Endothelial cell (in vitro differentiated cells): ENCODE measurements at places on chromosomes 6 and 20.

DNA sequence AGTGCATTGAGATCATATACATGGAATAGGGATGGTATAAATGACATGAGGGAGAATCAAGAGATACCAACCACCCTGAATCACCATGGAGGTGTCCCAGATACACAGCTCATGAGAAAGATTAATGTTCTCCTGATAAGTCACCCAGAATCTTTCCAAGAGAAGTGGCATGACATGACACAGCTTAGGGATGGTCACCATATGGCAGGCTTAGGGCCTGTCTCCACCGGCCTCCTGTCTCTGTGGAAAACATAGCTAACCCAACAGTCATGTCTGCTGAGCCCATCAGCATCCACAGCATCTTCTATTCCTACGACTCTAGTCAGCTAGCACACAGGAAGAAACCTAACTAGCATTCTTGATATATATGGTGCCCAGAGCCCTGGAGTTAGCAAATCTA, 133.3 kb downstream of the IPCEF1 start:
- no peak overlapping the region for H3K4me3 ChIP-seq
- peaks cover 17% of the 10 kb centered on the region for H3K4me1 ChIP-seq
- H3K27ac ChIP-seq = no peak overlapping the region
- DNase-seq = no peak
- H3K36me3 ChIP-seq = peaks cover 19% of the 10 kb centered on the region
- H3K27me3 ChIP-seq = peaks cover 3% of the 10 kb centered on the region

- peak overlapping the region; percentile 48 for H3K4me3 ChIP-seq
- peaks cover 32% of the 10 kb centered on the region for H3K4me1 ChIP-seq
- peaks cover 4% of the 10 kb centered on the region for H3K27me3 ChIP-seq
- no peaks in the 10 kb centered on the region for H3K36me3 ChIP-seq
These were observed 15.0 kb upstream of the IFNGR1 start for GRCh38 chr6:137233911-137234863.

DNA sequence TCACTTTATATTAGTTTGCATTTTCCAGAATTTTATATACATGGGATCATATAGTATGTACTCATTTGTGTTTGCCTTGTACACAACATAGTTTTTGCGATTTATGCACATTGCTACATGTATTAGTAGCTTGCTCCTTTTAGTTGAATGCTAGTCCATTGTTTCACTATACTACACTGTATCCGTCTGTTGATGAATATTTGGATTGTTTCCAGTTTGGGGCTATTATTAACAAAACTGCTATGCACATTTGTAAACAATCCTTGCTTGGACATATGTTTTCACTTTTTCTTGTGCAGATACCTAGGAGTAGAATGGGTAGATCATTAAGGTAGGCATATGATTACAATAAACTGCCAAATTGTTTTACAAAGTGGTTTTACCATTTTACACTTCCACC, 3.9 kb upstream of the LRRC1 start:
- no peak for DNase-seq
- no peak overlapping the region for H3K27ac ChIP-seq
- H3K4me3 ChIP-seq = no peak overlapping the region
- H3K36me3 ChIP-seq = no peaks in the 10 kb centered on the region
- peaks cover 15% of the 10 kb centered on the region for H3K4me1 ChIP-seq
- peaks cover 17% of the 10 kb centered on the region for H3K27me3 ChIP-seq

DNA sequence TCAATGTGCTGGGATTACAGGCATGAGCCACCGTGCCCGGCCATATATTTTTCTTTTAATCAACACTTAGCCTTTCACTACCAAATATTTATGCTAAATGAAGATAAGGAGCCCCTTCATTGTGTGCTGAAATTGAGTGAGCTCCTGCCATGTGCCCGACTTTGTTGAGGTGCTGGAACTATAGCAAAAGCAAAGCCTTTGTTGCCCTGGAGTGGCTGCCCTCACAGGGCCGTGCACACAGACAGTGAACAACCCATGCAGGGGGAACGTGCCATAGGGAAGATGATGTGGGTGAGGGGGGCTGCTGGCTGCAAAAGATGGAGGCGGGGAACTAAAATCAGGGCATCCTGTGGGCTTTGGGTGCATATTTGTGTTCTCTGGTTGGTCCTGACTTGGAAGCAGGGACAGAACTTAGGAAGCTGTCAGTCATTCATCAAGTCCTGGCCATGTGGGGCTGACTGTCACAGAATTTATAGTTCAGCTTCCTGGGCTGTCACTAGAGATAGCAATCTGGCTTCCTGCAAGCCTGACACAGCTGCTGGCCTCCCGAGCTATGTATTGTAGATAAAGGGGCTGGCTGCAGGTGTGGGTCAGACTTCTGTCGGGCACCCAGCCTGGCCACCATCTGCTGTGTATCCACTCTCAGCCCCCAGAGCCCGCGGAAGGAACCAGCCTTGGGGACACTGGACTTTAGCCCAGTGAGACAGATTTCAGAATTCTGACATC, 56.8 kb upstream of the MPC1 start:
- H3K4me1 ChIP-seq = peaks cover 9% of the 10 kb centered on the region
- no peak overlapping the region for H3K4me3 ChIP-seq
- peaks cover 30% of the 10 kb centered on the region for H3K36me3 ChIP-seq
- no peak overlapping the region for H3K27ac ChIP-seq

DNA sequence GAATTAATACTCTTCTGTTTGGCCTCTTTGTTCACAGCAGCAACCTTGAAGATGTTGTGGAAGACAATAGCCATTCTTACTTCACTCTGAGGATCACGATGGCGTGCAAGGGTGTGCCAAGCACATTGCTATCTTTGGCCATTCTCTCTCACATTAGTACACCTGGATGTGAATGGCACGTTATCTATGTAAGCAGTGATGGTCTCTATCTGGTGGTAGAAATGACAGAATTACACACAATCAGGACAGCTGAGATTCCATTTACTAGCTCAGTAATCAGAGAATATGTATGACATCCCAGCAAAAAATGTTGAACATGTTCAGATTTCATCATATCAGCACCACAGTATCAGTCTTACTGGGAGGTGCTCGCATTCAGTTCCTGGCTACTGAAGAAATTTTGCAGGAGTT, 116.2 kb downstream of the LCA5 start:
- DNase-seq = no peak
- H3K27ac ChIP-seq = no peak overlapping the region
- no peaks in the 10 kb centered on the region for H3K27me3 ChIP-seq
- H3K36me3 ChIP-seq = no peaks in the 10 kb centered on the region
- no peaks in the 10 kb centered on the region for H3K4me1 ChIP-seq
- H3K4me3 ChIP-seq = no peak overlapping the region
